ENCODE measurements at places on chromosomes 1 and 21.
A peak's percentile ranks its signal among the peaks of the same experiment; 100 is the strongest.

GRCh38 chr1:209692745-209693504, 11.7 kb upstream of the HSD11B1 start:
- peak; percentile 46 for DNase-seq

DNA sequence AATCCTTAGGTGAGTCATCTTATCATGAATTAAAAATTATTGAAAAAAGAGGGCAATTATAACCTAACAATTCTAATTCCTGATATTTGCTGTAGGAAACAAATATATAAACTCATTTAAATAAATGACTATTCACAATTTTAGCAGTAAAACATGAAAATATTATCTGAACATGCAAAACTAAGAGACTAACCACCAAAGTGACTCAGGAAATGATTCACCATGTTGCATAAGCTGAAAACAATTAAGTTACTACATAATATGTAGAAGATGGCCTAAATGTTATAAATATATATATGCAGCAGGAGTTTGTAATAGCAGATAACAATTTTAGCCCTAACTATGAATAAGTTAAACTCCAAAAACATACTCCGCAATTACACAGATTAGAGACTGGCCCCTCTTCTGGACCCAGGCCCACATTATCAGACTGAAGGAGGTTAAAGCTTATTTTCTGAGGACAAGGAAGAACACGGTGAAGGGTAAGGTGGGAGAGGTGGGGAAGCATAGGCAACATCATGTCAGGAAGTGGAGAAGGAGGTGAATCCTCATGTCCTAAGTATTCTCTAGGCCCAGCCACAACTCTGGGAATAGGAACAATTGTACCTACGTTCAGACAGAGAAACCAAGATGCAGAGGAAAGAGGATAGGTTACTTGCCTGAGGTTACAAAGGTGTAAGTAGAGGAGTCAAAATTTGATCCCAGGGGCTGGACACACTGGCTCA, 15.6 kb upstream of the AIM2 start:
- DNase-seq = no peak

DNA sequence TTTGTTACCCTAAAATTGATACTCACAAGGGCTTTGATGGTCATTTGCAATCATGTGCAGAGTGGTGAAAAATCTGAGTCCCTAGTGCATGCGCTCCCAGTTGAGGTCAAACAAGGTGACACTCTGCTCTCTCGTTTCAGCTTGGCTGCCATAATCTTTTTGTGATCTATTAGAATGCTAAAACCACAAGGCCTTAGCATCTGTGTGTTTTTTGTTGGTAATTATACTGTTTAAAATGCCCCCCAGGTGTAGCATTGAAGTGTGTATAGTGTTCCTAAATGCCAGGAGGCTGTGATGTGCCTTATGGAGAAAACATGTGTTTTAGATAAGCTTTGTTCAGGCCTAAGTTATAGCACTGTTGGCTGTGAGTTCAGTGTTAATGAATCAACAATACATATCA, 89.3 kb downstream of the PLD5 start:
- no peak for DNase-seq

- no peak for DNase-seq
Observed at GRCh38 chr1:8722366-8722765, 95.1 kb downstream of the RERE start.

DNA sequence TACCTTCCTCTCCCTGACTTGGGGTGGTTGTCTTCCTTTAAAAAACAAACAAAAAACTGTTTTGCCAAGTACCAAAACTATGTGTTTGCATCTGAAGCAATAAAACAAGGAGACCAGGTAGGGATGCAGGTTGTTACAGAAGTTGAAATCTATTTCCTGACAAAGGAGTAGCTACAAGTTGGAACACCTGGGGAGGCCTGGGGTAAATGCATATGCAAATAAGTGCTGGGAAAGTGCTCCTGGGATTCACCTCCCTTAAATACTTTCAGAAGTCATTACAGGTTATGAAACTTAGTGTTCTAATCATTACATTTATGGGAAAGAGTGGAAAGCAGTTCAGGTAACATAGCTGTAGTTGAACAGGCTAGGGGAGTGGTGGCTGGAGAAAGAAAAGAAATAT, 1.9 kb upstream of the TSNAX start:
- no peak for DNase-seq
